NCI-H460 (cell line): ENCODE measurements at places on chromosomes 7 and 10.

DNA sequence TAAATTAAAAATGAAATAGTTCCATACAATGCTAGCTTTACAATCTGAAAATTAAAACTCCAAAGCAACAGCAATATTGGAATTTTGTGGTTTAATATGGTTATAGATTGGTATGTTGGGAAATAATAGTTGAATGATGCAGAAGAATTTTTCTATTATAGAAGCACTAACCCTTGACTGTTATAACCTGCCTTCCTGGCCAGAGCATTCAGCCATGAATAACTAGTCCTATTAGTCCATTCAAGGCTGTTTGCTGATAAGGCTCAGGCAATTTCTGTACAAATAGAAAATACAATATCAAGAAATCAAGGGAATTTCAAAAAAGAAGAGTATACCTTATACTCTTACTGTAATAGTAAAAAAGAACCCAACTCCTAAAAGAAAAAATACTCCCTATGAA, 101.6 kb upstream of the SP4 start:
- DNase-seq, result no peak

DNA sequence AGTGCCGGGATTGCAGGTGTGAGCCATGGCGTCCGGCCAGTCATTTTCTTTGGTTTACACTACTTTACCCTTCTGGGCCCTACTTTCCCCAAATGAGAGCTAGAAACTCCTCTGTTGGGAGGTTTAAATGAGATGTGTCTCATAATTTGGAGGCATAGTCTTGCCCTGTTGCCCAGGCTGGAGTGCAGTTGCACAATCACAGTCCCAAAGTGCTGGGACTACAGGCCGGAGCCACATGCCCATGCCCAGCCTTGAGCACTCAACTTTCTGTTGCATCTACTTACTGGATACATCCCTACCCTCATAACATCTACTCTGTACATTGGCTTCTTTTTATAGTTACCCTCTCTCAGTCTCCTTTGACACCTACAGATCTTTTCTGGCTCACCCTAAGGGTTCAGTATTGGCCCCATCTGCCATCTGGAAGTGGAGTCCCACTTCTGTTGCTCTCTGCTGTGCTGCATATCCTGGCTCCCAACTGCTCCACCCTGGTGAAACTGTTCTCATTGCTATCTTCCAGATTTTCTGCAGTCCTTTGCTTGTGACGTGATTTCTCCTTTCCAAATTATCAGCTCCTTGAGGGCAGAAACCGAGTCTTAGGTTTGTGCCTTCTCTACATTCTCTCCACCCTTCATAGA, 8.4 kb downstream of the EIF4H start:
- no peak for DNase-seq

DNA sequence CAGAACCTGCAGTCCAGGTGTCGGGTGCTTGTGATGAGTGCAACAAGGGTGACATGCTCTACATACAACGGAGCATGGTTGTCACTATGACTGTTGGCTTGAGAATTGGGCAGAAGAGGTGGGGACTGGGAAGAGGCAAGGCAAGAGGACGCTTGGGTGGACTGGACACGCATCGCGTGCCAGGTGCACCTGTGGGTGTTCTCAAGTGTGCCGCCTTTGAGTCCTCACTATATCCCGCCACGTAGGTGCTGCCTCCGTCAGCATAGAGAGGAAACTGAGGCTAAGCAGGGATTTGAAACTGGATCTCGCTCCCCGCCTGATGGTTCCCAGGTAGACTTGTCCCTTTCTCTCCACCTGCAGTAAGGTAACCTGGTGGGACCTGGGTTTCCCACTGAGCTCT, 27.2 kb downstream of the CDH23 start:
- DNase-seq, result no peak

DNA sequence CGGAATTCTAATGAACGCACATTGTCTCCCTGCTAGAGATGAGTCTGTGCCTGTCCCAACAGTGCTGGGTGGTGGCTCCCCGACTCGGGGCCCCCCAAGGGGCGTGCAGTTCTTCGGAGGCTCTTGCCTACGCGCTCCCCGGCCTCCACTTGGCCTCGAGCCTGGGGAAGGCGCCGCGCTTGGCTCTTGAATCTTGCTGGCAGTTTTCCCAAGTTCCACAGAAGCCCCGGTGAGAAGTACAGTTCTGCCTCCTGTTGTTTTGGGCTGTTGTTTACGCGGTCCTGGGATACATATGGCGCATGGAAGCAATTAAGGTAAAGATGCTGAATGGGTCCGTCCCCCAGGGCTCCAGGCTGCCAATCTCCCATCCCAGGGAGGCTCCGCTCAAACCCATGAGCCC, 32.6 kb upstream of the UNCX start:
- DNase-seq, result no peak

- no peak for DNase-seq
Observed at GRCh38 chr7:131540491-131541162, 15.8 kb downstream of the PODXL start.
